Stimulated activated CD8-positive, alpha-beta memory T cell treated with anti-CD3 and anti-CD28 coated beads, Interleukin-7, amount 100 ng/mL, for 48 hours (primary cell): ENCODE measurements at places on chromosomes 5 and 9.

DNA sequence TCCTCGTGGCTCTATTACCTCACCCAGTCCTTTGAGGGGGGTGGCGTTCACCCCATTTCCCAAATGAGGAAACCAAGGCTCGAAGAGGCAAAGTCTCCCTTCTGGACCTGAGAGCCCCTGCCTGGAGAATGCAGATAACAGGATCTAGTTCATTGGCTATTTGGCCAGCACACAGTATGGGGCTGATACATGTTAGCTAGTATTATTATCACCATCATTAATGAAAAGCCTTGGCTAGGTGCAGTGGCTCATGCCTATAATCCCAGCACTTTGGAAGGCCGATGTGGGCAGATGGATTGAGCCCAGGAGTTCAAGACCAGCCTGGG, 4.3 kb downstream of the SH3GLB2 start:
- DNase-seq: no peak

DNA sequence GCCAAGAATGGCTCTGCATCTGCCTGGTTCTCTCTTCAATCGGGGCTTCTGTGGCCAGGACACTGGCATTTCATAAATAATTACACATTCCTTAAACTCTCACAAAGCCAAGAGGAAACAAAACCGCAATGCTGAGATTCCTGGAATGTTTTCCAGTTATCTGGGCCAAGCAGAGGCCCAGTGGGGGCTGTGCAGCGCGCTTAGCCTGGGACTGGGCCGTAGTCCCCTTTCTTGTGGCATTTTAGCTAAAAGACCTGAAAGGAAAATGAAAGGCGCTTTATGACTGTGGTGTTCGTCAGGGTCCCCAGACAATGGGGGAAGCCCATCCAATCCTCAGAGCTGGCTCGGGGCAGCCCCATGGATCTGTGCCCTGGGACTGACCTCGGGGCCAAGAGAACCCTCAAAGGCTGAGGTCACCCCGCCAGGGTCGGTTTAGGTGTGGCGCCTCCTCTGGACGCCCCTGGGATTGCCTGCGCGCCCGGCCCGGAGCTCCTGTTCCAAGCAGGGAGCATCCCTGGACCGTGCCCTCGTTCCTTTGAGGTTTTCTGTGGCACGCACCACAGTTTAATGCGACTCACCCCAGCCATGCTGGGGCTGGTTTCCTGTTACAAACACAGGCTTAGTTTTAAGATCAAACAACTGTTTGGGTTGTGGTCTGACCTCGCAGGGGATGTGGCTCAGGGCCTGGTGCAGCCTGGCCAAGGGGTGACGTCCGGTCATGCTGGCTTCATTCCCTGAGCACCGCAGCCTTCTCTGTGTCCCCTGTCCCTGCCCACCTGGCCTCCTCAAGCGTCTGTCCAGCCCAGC, 51.5 kb upstream of the NKD2 start:
- peak; percentile 34 for DNase-seq

- no peak for DNase-seq
Measured at GRCh38 chr9:31030741-31031202, 1353.7 kb upstream of the ACO1 start.

DNA sequence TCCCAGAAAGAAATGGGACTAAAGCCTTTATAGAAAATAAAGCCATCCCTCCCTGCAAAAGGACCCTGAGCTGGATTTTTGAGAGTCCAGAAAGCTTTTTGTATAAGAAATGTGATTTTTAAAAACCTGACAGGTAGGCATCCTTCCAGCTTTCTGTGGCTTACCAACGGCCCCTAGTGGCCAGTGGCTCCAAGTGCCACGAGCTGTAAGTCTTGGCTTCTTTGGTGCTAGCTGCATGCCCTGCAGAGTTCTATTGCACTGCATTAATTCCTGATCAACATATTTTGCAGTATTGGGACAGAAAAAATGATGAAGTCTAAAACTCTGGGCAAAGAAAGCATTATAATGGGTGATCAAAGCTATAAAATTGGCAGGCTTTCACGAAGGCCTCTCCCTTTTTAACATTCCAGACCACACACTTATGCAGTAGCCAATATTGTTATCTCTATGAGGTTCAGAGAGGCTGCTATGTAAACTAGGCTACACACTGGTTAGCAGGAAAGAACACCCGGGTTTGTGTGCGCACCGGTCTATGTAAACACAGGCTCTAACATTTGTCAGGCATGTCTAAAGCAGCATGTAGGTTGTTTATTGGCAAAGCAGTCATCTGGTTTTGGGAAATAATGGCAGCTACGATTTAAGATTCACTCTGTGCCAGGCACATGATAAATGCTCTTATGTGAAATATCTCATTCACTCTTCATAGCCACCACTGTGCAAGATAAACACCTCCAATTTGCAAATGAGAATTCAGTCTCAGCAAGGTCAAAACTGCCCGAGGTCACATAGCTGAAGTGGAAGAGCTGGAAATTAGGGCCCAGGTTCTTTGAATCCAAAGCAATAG, 55.2 kb downstream of the NMUR2 start:
- DNase-seq: no peak

DNA sequence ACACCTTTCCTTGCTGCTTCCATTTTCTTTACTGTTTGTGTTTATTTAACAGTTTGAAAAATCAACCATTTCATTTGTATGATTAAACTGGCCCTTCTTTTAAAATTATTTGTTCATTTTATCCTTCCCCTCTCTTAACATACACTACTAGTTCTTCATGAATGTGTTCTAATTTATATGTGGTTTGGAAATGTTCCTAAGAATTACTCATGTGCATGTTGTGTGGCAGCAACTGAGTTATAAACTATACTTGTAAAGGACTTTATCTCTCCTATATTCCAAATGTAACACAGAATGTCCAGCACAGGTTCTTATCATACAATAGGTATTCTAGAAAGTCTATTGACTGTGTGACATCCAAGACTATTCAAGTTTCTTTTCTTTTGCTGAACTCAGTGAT, 358.2 kb upstream of the MEF2C start:
- DNase-seq: no peak

DNA sequence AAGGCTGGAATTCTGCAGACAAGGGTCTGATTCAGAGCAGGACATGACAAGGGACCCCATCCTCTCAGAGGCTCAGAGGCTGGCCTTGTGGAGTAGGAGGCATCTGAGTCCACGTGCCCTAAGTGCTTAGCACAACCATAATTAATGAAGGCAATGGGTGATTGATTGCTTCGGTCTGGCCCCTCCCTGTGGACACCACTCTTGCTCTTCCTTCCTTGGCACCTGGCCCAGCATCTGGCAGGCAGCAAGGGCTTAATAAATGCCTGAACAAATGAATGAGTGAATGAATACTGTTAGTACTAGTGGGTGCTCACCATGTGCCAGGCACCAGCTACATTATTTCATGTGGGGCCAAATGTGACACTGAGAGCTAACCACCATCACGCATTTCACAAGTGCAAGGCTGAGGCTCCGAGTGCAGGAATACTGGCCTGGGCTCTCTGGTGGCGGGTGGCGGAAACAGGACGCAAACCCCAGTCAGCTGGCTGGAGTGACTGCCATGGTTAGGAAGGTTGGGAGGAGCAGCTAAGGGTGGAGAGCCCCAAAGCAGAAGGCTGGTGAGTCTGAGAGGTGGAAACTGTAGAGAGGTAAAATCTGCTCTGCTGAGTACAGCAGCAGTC, 53.6 kb downstream of the ASS1 start:
- no peak for DNase-seq

- DNase-seq: no peak
Measured at GRCh38 chr5:15615859-15616258, 115.9 kb downstream of the FBXL7 start.
